ENCODE measurements at places on chromosomes 1 and 21.

DNA sequence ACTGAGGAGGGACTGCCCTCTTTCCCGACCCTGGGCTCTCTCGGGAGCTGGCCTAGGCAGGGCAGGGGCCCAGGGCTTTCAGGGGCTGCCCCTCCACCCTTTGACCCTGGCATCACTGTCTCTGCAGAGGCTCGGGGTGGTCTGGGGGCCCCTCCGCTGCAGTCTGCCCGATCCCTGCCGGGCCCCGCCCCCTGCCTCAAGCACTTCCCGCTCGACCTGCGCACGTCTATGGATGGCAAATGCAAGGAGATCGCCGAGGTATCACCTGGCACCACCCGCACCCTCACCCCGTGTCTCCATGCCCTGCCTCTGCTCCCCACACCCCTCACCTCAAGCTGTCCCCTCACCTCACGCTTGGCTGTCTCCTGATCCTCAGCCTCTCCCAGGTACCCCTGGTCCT is 5.5 kb downstream of the AMPD2 start:
- DNase-seq, result no peak

- DNase-seq, result no peak
Measured at GRCh38 chr1:20074725-20075171, 4.8 kb downstream of the PLA2G5 start.

DNA sequence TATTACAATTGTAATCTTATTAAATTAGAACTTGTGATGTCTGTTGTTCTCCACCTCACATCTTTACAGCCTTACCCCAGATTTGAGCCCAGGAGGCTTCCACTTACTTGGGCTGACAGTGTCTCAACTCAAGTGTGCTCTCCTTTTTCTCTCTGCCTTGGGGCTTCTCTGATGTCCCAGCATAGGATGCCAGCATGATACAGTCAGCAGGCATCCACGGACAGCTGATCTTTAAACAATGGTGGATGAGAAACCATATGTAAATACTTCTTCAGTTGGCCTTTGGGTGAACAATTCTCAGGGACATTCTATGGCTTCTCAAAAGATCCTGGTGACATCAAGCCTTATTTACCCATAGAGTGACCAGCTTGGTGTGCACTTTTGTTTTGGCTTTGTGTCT is 107.6 kb upstream of the GORAB start:
- no peak for DNase-seq

DNA sequence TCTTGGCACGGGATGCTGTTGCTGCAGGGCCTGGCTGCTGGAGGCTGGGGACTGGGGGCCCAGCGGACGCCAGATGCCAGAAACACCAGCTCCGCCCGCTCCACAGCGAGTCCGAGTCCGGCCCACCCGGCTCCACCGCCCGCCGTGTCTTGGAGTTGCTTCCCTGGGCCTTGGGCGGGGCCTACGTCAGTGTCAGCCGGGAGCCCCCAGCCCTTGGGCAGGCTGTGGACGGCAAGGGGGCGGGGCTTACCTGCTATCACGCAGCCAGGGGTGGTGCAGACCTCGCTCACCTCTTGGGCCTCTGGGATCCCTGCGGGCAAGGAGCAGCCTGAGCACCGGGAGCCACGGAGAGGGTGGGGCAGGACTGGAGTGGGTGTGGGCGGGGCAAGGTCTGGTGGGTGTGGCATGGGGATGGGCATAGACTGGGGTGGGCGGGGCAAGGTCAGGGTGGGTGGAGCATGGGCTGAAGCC is 21.8 kb downstream of the MMEL1 start:
- no peak for DNase-seq

- peak; percentile 85 for DNase-seq
Measured at GRCh38 chr1:160768295-160768657, 27.7 kb upstream of the LY9 start.

- no peak for DNase-seq
Measured at GRCh38 chr21:41665766-41666595, 100.9 kb downstream of the RIPK4 start.

DNA sequence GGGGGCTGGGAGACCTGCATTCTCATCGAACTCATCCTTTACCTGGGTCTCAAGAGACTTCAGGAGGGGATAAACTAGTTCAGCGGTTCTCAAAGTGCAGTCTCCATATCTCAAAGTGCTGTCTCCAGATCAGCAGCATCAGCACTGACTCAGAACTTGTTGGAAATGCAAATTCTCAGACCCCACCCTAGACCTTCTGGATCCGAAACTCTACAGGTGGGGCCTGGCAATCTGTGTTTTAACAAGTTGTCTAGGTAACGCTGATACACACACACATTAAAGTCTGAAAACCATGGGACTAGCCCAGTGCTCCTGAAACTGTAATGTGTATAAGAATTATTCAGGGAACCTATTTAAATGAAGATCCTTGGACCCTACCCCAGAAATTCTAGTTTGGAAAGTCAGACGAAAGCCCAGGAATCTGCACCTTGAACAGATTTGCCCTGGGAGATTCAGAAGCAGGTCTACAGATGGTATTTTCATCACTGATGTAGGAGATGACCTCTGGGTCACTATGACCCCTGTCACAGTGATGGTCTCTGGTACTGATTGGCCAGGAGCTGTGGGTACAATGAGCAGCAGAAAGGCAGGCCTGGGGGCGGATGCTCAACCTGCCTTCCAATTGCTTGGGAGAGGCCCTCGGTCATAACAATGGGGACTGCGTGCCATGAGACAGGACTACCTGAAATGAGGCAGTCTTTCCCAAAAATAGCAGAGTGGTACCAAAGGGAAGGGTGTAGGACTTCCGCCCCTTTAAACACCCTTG is 127.2 kb downstream of the FAM78B start:
- no peak for DNase-seq

DNA sequence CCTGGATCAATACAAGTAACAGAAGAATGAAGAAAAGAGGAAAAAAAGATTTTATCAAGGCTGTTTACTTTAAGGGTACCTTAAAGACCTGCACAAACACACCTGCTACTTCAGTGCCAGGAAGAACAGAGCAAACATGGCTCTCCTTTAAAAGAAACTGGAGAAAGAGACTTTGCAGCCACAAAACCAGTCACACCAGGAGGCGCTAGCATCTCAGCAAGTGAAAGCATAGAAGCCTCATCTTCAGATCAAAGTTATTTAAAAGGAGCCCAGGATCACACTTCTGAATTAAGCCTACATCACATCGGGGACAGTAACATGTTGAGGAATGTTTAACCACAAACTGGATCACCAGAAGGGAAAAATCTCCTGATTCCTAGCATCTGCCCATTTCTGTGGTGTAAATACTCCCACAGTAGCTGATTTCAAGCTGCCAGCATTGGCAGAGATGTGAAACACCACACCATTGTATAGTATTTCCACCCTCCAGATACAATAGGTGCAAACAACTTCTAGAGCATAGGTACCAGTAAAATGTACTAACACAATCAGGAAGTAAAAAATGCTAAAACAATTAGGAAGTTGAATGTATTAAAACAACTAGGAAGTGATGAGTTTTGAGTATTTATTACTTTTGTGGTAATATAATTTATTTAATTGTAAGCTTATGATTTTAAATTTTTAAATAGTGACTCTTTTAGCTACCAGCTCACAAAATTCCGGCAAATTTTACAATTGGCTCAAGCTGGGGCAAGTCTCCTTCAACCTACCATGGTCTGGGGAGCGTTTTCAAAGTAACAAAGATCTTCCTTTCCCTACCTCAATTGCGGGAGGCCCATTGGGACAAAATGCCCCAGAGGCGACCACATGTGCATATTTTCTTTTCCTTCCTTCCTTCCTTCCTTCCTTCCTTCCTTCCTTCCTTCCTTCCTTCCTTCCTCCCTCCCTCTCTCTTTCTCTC is 105.3 kb upstream of the CLDN14 start:
- no peak for DNase-seq

GRCh38 chr1:234188454-234188792 is 184.8 kb upstream of the COA6 start:
- peak; percentile 7 for DNase-seq

- DNase-seq, result no peak
Measured at GRCh38 chr1:78340006-78340405, 150.8 kb upstream of the PTGFR start.

DNA sequence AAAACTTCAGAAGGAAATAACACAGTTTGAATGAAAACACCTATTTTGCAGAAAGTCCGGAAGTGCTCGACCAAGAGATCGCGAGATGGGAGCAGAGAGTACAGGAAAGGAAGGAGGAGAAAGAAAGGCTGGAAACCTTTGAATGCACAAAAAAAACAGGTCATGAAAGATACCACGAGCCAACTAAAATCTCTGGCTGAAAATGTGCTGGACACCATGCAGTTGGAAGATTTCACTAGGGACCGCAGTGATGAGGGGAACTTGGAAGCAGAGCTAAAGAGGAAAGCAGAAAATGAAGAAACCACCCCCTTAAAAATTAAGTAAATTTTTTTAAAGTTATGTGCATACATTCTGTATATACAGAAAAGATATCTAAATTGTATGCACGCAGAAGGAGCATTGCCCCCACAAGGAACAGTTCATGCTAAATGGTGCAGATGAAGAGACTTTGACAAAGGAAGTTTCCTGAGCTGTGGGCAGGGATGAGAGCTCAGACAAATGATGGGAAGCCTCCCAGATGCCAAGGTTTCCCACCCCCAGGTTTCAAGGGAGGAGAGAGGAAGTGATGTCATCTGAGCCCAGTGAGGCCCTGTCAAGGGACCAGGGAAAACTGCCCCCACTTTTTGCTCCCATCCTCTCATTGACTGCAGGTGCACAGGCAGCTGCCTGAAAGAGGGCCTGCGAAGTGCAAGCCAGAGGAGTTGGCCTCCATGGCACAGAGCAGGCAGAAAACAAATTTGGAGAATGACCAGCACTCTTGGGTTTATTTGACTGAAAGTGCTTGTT is 52.5 kb downstream of the ETS2 start:
- DNase-seq, result no peak

DNA sequence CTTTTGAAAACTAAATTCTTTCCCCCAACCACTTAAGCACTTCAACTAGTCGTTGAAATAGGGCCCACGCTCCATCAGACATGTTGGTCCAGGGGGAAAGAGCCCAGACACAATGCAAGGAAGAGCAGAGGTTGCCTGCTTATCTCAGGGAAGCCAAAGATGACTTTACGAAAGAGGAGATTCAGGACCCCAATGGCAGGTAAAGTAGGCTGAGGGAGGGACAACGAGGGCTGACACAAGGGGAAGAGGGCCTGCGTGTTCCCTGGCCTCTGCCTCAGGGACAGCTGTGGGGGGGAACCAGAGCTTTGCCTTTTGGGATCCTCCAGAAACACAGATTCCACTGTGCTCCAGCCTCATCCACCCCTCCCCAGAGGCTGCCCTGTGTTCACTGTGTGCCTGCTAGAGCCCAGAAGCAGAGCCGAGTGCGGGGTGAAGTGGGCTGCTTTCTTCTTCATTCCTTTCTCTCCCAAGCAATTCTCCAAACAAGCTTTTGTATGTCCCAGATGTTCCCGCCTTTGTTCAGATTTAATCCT is 135.5 kb upstream of the GRIK3 start:
- no peak for DNase-seq

- no peak for DNase-seq
Measured at GRCh38 chr1:93738075-93738622, 56.5 kb upstream of the BCAR3 start.

DNA sequence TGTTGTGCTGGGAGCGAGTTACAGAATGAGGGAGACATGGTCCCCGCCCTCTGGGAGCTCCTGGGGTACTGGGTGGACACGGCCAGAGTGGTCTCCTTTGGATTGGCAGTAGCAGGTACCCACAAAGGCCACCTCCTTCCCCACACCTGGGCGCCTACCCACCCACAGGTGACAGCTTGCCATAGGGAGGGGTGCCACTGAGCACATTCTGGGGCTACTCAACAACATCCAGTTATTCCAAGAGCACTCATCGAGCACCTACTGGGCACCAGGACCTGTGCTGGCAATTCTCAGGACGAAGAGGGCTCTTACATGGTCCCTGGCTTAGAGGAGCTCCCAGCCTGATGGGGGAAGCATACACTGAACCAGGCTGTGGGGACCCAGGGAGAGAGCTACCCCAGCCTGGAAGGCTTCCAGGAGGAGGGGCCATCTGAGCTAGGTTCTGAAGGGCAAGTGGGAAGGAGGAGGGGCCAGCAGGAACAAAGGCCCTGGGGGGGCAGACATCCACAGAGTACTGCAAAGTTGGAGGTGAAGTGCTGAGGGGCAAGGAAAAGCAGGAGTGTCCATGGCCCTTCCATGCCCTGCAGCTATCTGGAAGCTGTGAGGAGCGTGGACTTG is 22.0 kb downstream of the MRPL37 start:
- no peak for DNase-seq

- DNase-seq, result no peak
Measured at GRCh38 chr1:115329965-115330364, 8.1 kb downstream of the NGF start.

DNA sequence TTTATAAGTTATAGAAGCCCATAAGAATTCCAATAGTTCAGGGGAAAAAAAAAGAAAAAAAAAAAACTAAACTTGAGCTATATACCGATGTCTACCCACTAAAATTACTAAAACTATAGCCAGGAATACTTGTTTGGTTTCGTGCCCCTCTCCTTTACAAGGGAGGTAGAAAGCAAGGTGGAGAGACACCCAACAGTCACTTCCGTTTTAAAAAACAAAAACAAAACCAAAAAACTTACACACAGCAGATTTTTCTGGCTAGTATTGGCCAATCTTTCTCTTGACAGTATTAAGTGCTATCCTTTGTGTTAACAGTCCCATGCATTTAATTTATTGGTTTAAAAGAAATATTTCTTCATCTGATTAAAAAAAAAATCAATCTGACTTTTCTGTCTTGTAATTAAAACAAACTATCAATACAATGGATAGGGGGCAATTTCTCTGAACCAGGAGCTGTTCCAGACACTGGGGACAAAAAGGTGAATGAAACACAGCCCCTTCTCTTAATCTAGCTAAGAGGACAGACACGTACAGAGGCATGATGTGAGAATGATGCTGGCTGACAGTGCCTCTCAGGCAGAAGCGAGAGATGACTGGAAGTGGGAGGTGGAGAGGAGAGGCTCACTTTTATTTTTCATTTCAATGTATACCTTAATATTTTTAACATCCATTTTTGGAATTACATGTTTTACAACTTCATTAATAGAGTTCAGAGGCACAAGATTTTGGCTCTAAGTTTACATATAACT is 214.8 kb downstream of the RERE start:
- peak; percentile 18 for DNase-seq
